ENCODE measurements at places on chromosomes 3 and 15.
A peak's percentile ranks its signal among the peaks of the same experiment; 100 is the strongest.

GRCh38 chr15:56236197-56236596, 7.5 kb downstream of the RFX7 start:
- DNase-seq, result peak; percentile 31

DNA sequence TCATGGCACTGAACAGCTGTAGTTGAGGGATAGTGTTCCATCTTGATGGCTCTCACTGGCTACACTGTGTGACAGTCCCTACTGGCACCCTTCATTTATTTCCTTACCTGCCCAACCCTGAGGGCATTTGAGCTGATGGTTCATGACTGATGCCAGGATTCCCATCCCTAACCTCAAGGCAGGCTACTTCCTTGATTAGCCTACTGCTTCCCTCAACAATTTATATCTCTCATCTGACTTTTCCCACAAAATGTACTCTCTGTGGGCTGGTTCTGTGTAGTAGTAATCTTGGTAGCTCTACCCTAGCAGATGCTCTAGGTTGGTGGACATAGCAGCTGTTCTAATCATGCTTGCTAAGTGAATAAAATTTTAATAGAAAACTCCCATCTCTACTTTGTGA, 106.0 kb downstream of the THRB start:
- no peak for DNase-seq

- peak; percentile 80 for DNase-seq
Observed at GRCh38 chr3:171835116-171835515, 8.0 kb upstream of the TMEM212 start.

- no peak for DNase-seq
Observed at GRCh38 chr3:187858041-187858440, 112.8 kb upstream of the BCL6 start.

GRCh38 chr15:55909036-55909811, 84.2 kb downstream of the NEDD4 start:
- DNase-seq, result no peak

- peak; percentile 53 for DNase-seq
Observed at GRCh38 chr3:32873531-32874130, 55.8 kb downstream of the TRIM71 start.

- peak; percentile 28 for DNase-seq
Observed at GRCh38 chr15:34582461-34583371, 735 bp downstream of the GOLGA8B start.

GRCh38 chr3:185347399-185347798, 15.5 kb upstream of the MAP3K13 start:
- no peak for DNase-seq

GRCh38 chr15:75232252-75232813, 25.8 kb upstream of the GOLGA6C start:
- no peak for DNase-seq

GRCh38 chr3:13229273-13229949, 156.2 kb upstream of the IQSEC1 start:
- no peak for DNase-seq

- DNase-seq, result no peak
Observed at GRCh38 chr3:57733790-57734189, 22.3 kb upstream of the SLMAP start.

- no peak for DNase-seq
Observed at GRCh38 chr3:166201476-166201875, 364.3 kb upstream of the BCHE start.

GRCh38 chr3:101383656-101384055, 63.3 kb upstream of the IMPG2 start:
- no peak for DNase-seq

GRCh38 chr3:65873028-65873427, 165.7 kb downstream of the MAGI1 start:
- no peak for DNase-seq

- DNase-seq, result no peak
Observed at GRCh38 chr3:194740859-194741491, 55.3 kb downstream of the FAM43A start.

GRCh38 chr3:140931801-140932200, 9.8 kb upstream of the SLC25A36 start:
- no peak for DNase-seq

DNA sequence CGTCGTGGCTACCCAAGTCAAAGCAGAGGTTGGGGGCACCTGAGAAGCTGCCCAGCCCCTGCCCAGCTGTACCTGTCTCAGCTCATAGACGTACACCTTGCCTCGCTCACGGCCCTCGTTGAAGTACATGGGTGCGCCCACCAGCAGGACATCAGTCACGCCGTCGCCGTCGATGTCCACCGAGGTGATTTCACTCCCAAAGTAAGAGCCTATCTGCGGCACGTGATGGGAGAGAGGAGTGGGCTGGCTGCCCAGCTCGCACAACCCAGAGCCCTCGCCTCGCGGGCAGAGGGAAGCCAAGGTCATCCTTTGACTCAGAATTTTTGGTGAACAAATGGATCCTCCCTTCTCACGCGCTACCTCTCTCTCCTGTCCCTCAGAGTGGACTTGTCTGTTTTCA, 54.7 kb downstream of the FEM1B start:
- no peak for DNase-seq

GRCh38 chr3:24318677-24319287, 175.9 kb downstream of the THRB start:
- DNase-seq, result no peak

DNA sequence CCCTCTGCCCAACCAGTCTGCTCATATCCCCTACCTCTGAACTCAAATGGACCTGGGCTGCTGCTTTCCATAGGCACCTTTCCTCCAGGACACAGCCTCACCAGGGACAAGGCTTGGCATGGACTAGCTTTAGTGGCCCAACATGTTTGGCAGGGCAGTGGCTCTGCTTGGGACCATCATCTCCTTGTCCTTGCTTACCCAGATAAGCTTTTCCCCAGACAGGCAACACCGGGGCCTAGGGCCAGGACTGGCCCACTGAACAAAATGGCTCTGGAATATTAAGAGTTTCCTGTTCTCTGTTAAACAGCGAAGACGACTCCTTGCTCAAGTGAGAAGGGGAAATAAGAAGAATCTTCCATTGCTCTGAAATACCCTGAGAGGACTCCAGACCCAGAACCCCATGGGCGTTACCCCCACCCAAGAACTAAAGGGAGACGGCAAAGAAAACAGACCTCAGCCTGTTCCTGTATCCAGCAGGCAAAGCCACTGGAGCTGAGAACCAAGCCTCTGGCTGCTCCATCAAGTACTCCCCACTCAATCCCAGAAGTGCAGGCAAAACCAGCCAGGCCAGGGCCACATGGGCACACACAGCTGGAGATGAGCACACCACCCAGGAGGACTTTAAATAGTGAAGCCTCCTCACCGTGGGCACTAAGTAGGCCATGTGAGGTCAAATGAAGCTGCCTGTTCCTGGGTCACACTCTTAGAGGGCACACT, 45.5 kb downstream of the CTNNB1 start:
- DNase-seq, result no peak

- DNase-seq, result no peak
Observed at GRCh38 chr3:25015599-25015998, 412.5 kb upstream of the RARB start.

DNA sequence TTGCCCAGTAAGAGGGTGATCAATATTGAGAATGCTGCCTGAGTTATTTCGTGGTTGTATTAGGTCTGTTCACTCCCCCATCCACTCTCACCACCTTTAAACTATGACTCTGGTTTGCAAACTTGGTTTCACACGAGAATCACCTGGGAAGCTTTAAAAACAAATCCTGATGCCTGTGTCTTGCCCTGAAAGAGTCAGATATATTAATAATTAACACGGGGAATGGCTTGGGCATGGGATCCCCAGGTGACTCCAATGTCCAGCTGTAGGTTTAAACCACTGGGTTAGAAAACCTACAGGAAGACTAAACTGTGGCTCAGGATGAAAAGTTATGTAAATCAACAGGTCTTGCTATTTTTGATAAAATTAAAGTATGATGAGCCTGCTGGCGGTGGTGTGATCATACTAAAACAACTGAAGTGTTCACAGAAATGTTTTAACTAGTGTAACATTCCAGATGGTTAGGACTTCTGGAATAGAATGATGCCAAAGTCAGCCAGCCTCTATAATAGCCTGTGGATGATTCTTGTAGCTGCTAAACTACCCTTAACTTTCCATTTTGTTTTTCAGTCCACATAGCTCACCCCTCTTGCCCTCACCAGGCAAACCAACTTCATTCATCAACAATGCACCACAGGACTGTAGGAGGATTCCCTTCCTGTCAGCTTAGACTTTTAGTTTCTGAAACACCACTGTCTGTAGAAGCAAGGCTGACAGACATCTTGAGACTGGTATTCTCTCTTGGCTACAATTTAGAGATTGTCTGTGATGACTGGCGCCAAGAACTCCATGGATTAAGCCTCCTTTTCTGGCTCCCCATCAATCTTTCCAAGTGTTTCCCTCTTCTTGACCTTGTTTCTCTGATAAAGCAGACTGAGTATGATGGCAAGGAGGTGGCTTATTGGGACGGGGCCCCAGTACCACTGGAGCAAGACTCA, 119.1 kb upstream of the ADAMTS9 start:
- no peak for DNase-seq

DNA sequence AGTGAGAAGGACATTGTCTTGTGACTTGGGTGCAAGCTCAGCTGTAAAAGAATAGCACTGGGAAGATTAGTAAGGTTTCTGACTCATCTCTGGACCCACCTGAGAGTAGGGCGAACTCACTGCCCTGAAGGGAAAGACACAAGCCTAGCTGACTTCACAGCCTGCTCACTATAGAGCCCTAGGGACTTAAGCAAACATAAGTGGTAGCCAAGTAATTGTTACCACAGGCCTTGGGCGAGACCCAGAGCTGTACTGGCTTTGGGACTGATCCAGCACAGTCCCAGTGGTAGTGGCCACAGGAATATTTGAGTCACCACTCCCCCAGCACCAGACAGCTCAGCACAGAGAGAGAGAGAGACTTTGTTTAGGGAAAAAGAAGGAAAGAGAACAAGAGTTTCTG, 429.9 kb downstream of the TBL1XR1 start:
- DNase-seq, result no peak

- DNase-seq, result no peak
Observed at GRCh38 chr3:128504963-128505730, 12.1 kb upstream of the GATA2 start.

GRCh38 chr3:151838574-151839312, 24.8 kb downstream of the AADAC start:
- peak; percentile 80 for DNase-seq

GRCh38 chr15:91320101-91320500, 220.0 kb downstream of the SV2B start:
- DNase-seq, result no peak

Measured in inflammatory macrophage (primary cell).